ENCODE measurements at places on chromosomes 4 and X.

GRCh38 chrX:131397891-131398290 lies 108.8 kb upstream of the IGSF1 start:
- no peak for DNase-seq

DNA sequence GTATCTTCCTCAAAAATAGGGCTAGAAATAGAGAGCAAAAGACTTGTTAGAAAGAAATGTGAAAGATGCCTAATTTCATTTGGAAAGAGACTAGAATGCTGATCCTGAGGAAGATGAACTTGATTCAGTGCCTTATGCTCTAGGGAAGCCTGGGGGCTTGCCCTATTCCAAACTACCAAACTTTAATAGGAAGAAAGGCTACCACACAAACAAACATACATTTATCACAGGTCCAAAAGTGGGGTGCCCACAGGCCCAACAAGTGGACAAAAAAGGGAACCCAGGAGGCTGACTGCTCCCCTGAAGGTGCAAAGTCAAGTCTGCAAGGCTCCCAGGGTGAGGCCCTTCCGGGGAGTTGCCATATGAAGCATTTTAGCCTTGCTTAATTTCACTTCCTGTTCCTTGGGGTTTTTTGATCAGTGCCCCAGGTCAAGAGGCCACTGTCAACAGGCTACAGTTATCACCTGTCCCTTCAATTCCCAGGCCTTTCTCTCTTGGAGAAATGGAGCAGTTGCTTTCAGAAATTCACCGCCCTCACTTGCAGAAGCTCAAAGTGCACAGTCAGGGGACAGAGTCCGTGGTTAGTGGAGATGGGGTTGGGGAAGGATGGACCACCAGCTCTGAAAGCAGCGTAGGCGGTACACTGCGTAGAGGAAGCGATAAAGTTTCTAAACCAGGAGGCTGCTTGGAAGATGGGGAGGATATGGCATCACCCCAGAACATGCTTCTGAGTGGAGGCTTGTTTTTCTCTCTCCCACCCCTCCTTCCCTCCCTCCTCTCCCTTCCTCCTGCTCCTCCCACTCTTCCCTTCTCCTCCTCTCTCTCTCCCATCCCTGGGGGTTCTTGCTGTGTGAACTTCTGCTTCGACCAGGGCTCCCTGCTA lies 36.4 kb downstream of the TMEM154 start:
- DNase-seq = no peak

DNA sequence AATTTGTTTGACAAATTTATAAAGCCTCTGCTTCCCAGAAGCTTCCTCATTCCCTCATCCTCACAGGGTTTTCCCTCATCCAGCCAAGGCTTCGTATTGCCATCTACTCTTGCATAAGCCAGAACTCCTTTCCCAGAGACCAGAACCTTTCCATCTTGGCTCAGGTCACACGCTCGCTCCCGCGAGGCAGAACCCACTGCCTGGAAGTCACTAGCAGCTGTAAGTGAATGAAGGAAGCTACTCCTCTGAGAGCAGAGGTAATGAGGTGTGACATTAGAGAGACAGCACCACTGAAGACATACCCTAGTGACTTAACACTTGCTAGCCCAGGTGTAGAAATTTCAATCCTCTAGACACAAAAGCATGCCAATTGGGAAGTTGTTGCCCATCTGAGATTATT lies 52.5 kb downstream of the LHFPL1 start:
- DNase-seq = no peak

DNA sequence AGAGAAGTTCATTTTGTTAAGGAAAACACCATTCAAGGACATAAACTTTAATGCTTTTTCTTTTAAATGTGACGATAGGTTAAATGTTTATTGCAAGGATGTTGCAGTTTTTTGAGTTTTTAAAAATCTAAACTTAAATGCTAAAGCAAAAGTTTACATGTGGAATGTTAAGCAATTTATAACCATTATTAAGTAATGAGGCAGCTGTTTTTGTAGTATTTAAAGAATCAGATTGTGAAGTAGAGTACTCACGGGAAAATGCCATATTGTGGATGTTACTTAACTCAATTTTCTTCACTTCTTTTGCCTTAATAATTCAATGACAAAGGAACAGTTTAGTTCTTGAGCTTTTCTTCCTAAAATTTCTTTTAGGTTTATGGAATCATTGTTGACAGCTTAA lies 43.5 kb downstream of the UBE2K start:
- no peak for DNase-seq

GRCh38 chrX:13094828-13095341 lies 50.5 kb upstream of the FAM9C start:
- no peak for DNase-seq

DNA sequence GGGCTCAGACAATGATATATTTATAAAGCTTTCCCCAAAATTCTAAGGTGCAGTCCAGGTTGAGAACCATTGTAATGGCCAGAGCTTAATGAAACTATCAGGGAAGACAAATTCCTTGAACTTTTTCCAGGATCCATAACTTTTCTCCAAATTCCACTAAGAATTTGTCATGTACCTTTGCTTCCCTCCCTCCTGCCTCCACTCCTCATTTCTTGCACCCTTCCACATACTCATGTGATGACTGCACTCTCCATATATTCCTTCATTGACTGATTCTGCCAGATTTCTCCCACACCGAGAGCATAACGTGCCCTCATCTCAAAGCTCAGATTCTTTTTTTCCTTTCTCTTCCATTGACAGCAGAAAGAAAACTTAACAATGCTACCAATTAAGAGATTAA lies 20.9 kb upstream of the AMELX start:
- DNase-seq = no peak

GRCh38 chr4:157819693-157820464 lies 352.9 kb downstream of the GASK1B start:
- peak; percentile 14 for DNase-seq

- no peak for DNase-seq
These were observed 196.5 kb downstream of the ARHGAP10 start for GRCh38 chr4:147928400-147928799.

- DNase-seq = no peak
These were observed 13.4 kb downstream of the UFSP2 start for GRCh38 chr4:185412412-185412811.

DNA sequence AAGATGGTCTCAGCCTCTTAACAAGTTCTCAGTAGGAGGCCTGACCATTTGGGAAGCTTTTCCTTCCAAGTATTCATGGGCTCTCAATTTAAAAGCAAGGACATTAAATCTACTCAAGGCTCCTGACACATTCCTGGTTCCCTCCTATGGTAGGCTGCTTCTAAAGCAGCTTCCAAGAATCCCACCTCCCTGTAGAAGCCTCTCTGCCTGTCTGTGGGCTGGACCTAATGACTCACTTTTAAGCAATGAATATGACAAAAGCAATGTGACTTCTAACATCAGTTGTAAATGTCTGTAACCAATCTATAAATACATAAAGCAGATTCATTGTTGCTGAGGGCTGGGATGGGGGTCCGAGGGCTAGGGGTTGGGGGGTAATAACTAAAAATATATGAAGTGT lies 99.5 kb upstream of the FAM9B start:
- no peak for DNase-seq

GRCh38 chr4:9988363-9988749 lies 32.9 kb downstream of the SLC2A9 start:
- no peak for DNase-seq

- no peak for DNase-seq
These were observed 334.6 kb downstream of the PCDH10 start for GRCh38 chr4:133483600-133484246.

GRCh38 chr4:79198951-79199587 lies 126.8 kb downstream of the NAA11 start:
- no peak for DNase-seq

DNA sequence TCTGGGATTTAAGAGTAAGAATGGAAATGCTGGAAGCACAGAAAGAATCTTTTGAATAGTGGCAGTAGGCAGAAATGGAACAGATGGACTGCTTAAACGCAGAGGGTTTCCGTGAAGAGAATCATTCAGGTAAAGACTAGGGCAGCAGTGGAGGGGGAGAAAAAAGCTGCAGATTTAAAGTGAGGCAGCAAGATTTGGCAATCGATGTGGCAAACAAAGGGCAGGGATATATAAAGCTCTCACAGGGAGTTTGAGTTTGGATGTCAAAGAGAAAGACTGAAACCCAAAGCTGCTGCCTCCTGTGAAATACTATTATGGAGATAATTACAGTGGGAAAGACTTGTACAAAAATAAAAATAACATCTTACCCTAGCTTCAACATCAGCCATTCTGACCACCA lies 384.0 kb downstream of the CENPC start:
- no peak for DNase-seq

GRCh38 chrX:125306335-125306866 lies 13.3 kb upstream of the TEX13C start:
- DNase-seq = no peak

DNA sequence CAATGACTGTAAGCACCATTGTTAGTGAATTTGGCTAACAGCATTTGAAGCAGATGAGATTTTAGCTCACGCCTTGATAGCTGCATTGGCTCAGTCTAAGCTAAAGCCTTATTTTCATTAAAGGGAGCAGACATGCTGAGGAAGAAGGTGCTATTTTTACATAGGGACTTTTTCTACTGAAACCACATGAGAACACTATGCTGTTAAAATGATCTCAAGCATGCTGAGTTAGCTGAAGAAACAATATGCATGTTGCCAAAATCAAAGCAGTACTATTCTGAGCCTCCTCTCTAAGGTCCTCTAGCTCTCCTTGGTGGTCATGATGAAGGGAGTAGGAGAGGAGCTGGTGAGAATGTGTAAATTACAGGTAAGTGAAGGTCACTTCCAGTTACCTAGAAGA lies 134.4 kb upstream of the JADE1 start:
- DNase-seq = no peak

GRCh38 chrX:2136848-2137247 lies 363.9 kb downstream of the DHRSX start:
- no peak for DNase-seq

DNA sequence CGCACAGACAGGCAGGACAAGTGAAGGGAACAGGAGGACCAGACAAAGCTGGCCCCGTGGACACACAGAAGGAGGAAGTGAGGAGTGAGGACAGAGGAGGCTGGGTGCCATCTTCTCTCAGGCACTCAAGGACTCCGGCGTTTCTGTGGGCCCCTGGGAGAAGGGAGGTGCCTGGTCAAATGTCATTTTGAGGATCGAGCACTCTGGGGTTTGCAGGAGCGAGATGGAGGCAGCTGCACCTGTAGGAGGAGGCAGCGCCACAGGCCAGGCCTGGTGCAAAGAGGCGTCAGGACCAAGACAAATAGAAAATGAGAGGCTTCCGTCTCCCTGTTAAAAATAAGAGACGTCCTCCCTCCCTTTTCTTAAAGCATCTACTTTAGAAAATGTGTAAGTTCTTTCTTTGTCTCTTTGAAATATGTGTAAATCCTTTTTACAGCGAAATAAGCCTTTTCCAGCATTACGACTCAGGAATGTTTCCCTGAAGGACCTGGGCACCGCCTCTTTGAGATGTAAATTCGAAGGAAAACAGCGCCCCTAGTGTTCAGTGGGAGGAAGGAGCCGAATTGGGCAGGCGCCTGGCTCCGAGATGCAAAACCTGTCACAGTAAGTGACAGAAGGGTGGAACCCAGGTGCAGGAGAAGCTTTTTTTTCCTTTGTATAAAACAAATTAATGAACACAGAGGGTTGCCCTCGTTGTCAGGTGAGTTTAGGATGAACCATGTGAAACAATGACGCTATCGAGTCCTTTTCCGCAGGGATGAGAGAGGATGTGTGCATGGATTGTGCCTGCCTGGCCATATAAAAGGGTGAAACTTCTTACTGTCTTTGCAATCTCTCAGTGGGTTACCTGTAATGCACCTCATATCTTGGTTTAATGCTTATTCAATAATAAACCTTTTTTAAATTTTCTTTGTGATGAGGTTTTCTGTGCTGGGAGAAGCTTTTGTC lies 1.4 kb upstream of the C4orf50 start:
- DNase-seq = peak; percentile 74

DNA sequence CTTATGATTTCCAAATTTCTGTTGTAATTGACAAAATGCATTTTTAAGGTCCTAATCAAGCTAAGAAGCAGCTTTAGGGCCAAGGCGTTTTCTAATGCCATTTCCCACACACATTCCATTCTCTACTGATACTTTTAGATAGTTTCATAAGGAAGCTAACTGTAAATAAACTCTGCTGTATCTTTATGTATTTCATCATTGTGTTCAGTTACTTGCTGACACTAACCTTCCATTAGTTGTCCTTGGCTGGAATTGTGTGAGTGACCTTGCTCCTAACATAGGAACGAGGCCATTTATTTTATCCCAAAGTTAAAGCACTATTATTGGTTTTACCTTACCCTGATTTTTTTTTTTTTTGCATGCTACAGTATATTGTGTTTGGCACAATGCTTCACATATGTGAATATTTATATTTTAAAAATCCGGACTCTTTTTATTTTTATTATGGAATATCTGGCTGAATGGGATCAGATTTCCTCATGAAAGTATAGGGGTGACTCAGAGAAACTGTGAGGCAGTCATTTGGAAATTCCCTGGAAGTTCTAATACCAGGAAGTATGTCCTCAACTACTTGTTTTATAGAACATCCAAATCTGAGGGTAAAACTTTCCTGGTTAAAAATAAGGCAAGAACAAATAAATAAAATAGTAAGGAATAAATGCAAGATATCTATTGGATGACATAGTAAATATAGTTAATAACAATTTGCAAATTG lies 62.7 kb upstream of the SORBS2 start:
- no peak for DNase-seq

DNA sequence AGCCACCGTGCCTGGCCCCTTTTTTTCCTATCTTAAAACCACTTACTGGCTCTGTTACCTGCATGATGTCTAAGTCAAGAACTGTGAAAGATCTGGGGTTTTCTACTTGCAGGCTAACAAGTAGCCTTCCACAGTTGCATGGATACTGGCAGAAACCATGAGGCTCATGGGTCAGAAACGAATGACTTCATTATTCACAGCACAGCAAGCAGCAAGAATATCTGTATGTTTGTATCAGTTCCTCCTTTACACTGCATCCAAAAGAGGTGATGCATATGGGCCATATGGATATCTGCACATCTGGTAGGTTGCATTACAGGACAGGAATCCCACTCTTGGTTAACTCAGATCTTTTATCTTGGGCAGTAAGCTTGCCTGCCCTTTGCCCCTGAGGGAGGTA lies 154.9 kb upstream of the NUDT6 start:
- DNase-seq = no peak

DNA sequence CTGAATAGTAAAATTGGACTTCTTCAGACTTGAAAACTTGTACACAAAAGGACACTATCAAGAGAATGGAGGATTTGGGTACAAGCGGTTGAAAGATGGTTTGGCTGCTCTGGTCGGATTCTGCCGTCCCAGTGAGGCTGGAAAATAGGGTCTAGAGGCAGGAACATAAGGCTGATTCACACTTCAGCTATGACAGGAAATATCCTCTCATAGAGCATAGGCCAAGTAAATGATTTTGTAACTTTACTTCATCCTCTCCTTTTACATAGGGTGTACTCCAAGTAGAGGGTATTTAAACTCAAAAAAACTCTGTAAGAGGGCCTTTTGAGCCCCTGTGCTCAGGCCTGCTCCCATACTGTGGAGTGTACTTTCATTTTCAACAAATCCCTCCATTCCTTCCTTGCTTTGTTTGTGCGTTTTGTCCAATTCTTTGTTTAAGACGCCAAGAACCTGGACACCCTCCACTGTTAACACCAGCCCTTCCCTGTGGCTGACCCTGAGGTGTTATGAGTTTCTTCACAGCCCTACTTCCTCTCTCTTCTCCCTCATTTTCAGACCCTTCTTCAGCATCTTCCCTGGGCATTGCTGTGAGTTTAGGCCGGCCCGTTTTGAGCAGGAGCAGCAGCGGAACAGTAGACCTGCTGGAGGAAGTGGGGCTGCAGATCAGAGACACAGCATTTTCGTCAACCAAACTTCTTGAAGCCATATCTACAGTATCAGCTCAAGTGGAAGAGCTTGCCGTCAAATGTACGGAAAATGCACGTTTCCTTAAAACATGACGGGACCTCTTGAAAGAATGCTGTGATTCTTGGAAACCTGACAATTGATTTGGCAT lies 7.2 kb downstream of the PGAM4 start:
- DNase-seq = no peak

GRCh38 chr4:119765469-119765868 lies 136.9 kb upstream of the PDE5A start:
- no peak for DNase-seq

All from T47D (cell line).